ENCODE measurements at places on chromosomes 6 and 20. TPM values are rescaled to one million over a fixed set of nuclear protein-coding genes. Genes with fewer than 3 reads are reported as not detected.

DNA sequence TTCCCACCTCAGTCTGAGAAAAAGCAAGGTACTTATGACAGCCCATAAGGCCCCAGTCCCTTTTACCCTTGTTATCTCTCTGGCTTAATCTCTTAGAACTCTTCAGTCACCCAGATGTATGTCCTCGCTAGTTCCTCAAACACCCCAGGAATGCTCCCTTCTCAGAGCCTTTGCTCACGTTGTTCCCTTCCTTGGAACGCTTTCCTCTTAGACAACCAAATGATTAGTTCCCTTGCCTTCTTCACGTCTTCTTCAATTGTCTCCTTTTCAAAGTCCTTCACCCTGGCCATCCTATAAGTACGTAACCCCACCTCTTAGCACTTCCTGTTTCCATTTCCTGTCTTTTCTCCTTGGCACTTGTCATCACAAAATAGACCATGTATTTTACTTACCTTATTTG, 1.1 kb upstream of the APOBEC2 start:
- H3K27me3 ChIP-seq: no peaks in the 10 kb centered on the region
- no peak overlapping the region for H3K4me3 ChIP-seq
- H3K36me3 ChIP-seq: no peaks in the 10 kb centered on the region
- H3K4me1 ChIP-seq: no peaks in the 10 kb centered on the region
- no peak for DNase-seq
- H3K27ac ChIP-seq: no peak overlapping the region

SGK2 gene
- 3.6 TPM for total RNA-seq

- no peaks in the 10 kb centered on the region for H3K36me3 ChIP-seq
- H3K4me1 ChIP-seq: peaks cover 12% of the 10 kb centered on the region
- peak overlapping the region; percentile 23 for H3K27ac ChIP-seq
- H3K27me3 ChIP-seq: no peaks in the 10 kb centered on the region
- no peak overlapping the region for H3K4me3 ChIP-seq
- DNase-seq: no peak
These were observed 70.8 kb downstream of the PSMG4 start for GRCh38 chr6:3329393-3330051.

LPA gene
- 0.22 TPM for total RNA-seq

DNA sequence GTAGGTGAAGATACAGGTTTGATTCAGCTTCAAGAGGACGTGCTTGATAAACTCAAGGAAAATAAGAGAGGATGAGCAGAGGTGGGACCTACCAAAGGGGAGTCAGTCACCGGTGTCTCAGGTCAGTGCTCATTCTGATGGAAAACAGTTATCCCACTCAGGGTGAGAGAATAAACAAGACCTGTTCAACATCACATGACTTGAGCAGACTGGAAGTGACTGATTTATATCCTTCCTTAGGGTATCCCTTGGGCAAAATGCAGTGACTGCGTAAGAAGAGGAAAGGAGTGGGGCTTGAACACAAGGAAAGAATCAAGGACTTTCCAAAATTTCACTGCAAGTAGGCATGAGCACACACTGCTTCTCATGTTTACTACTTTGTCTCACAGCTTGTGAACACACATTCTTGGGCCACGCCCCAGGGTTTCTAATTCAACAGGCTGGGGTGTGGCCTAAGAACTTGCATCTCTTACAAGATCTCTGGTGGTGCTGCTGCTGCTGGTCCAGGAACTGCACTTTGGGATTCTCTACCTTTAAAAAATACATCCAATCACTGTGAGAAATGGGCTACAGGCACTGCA, 11.6 kb downstream of the CST3 start:
- no peak overlapping the region for H3K27ac ChIP-seq
- H3K27me3 ChIP-seq: no peaks in the 10 kb centered on the region
- no peak overlapping the region for H3K4me3 ChIP-seq
- DNase-seq: no peak

All from esophagus squamous epithelium (tissue), 5 donors.